ENCODE measurements at places on chromosomes 1 and 21. TPM values are rescaled to one million over a fixed set of nuclear protein-coding genes. Genes with fewer than 3 reads are reported as not detected.

DNA sequence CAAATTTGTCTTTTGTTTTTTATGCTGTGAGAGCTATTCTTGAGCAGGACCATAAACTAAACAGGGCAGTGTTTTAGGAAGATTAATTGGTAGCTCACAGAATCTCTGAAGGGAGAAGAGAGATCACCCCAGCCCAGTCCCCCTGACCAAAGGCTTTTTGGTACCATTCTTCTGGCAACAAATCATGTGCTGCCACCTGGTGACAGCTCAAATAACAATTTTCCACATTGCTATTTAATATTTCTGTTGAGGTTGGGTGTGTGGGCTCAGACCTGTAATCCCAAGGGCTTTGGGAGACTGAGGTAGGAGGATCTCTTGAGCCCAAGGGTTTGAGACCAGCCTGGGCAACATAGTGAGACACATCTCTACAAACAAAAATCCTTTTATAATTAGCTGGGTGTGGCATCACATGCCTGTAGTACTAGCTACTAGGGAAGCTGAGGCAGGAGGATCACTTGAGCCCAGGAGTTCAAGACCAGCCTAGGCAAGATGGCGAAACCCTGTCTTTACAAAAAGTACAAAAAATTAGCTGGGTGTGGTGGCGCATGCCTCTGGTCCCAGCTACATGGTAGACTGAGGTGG, 2.2 kb upstream of the TESK2 start:
- no peak for DNase-seq

GRCh38 chr1:154474802-154475201, 27.2 kb upstream of the TDRD10 start:
- no peak for DNase-seq

GRCh38 chr1:213444224-213444623, 393.2 kb downstream of the RPS6KC1 start:
- no peak for DNase-seq

- no peak for DNase-seq
Measured at GRCh38 chr21:44907966-44908895, 12.5 kb downstream of the ITGB2 start.

- DNase-seq, result no peak
Measured at GRCh38 chr21:46168238-46168637, 12.9 kb upstream of the FTCD start.

NEXN gene
- 3.0 TPM for total RNA-seq

PRKAA2 gene
- total RNA-seq, result not detected

C1QA gene
- total RNA-seq, result 0.61 TPM

CD101 gene
- 0.08 TPM for total RNA-seq

GUCA2B gene
- total RNA-seq, result not detected

Data from activated naive CD8-positive, alpha-beta T cell treated with anti-CD3 and anti-CD28 coated beads, Interleukin-2, amount 10 ng/mL, durations not matched to agents 7 days and 5 days (primary cell).